ENCODE measurements at places on chromosomes 4 and X.

- DNase-seq = no peak
Measured at GRCh38 chr4:152990471-152991131, 54.5 kb downstream of the FHDC1 start.

DNA sequence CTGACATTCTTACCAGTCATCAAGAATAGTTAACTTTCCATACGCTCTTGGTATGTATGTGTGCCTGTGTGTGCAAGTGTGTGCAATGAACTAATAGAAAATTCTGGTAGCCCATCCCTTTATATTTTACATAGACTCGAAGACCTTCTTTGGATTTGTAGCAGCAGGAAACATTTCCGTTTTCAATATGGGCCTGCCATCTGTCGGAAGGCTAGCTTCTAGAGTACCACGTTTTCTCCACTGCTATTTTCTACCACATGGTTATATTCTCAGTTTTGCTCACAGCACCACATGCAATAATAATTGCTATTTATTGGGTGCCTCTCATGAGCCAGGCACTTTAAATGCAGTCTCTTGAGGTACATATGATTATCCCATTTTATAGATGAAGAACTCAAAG is 47.9 kb upstream of the PTCHD1 start:
- no peak for DNase-seq

DNA sequence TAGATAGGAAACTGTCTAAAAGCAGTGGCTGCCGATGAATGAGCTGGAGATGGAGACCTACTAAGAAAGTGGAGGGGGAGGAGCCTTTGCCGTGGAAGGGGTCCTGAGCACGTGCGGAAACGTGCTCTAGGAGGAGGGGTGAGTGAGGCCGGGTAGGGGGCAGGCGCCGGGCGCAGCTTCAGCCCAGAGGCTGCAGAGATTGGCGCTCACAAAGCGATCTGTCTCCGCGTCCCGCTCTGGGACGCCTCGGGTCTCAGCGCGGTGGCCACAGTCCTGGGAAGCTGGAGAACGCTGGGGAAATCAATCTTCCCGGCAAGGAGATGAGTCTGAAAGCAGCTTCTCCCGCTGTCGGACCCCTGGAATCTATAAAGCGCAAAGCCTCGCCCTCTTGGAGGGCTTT is 444 bp upstream of the ARHGAP6 start:
- DNase-seq = no peak

- DNase-seq = no peak
Measured at GRCh38 chr4:39609454-39609931, 29.2 kb downstream of the SMIM14 start.

GRCh38 chrX:13271511-13271910 is 48.3 kb downstream of the ATXN3L start:
- no peak for DNase-seq

DNA sequence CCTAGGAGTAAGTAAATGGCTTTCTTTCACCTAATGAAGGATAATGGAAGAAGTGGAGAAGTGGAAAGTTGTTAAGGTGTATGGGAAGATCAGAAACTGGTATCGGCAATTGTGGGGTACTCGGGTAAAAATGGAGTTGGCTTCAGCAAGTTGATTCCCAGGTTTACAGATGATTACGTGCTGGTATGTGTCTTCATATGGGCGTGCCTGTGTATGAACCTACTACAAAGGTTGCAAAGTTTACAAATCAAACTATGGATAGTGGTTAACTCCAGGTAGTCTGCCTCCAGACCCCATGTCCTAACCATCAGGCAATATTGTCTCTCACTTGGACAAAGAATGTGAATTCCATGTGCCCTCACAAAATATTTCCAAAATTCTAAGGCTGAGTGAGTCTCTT is 773 bp downstream of the TLR3 start:
- no peak for DNase-seq

DNA sequence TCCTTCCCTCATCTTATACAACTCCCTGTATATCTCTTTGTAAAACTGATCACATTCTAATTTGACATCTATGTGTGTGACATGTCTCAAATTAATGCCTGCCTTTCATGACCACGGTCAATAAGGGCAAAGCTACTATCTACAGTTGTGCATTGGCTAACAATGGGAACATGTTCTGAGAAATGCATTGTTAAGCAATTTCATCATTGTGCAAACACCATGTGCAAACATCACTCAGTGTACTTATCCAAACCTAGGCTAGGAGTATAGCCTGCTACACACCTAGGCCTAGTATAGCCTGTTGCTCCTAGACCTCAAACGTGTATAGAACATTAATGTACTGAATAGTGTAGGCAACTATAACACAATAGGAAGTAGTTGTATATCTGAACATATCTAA is 95.0 kb downstream of the BANK1 start:
- DNase-seq = no peak

DNA sequence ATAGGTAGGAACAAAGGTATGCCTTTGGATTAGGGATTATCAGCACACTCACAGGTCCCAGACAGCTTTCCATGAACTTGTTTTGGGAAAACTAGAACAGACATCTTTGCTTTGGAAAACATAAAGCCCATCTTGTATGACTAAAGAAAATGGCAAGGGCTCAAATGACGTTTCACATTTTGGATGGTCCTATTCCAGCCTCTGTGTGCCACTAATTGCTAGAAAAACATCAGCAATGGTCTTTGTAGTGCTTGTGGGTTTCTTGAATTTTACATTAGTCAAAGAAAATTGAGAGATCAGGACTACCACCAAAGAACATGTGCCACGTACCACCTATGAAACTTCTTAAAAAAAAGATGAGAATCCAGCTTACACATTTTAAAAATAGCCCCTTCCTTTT is 111.4 kb downstream of the HDAC8 start:
- no peak for DNase-seq
